ENCODE measurements at places on chromosomes 7 and 10.

DNA sequence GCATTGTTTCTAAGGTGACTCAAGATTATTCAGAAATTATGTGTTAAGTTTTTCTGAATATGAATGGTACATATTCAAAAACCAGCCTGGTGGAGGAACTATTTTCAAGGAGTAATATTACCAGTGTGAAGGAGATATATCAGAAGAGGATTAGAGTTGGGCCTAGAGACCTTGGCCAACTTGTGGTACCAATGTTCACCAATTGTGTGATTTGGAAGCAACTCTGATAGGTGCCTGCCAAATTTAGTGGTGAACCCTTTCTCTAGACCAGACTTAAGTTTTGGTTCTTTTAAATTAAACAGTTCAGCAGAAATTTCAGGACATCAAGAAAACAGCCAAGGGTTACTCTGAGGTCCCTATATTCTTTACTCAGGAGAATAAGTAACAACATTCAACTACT lies 88.6 kb downstream of the RNLS start:
- DNase-seq, result no peak

DNA sequence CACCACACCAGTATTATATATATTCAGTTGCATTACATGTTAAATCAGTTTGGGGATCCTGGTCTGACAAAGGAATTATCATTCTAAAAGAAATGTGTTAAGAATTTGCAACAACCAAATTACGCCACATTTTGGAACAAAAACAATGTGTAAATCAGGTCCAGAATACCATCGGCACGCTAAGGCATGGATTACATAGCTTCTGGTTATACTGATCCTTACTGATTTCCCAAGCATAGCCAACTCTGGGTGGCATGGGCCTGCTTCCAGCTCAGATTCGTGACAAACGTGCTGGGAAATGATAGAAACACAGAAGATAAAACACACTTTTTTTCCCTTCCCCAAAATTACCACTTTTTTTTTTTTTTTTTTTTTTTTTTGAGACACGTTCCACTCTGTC lies 660.0 kb downstream of the SORCS1 start:
- no peak for DNase-seq

DNA sequence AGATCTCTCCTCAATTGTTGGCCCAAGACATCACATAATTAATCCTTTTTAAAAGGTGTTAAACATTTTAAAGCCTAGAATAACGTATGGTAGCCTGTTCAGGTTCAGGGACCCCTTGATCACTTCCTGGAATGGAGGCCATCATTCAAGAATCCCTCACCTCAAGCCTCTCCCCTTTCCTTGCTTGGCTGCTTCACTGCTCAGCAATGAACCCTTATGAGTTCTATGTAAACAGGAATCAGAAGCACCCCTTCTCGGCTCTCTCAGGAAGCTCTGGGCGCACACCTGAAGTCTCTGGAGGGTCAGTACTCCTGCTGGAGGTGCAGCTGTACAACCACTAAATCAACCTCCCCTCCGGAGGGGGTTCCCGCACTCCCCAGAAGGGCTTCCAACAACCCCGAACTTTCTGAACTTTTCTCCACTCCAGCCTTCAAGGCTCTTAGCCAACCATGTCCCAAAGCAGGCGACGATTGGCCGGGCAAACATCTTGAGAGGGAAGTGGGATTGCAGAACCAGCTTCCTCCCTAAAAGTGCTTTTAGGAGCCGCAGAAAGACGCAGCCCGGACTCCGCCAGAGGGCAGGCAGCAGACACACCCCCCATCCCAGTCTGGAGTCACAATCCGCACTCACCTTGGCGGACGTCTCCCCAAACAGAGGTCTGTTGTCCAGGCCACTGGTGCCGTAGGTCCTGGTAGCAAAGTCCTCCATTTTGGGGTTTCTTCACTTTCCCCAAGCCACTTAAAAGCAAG lies 562 bp downstream of the TMEM243 start:
- peak; percentile 43 for DNase-seq

- no peak for DNase-seq
Observed at GRCh38 chr10:99285881-99286280, 43.3 kb upstream of the CNNM1 start.

GRCh38 chr7:64872351-64873154 lies 30.5 kb upstream of the ZNF273 start:
- no peak for DNase-seq

- DNase-seq, result no peak
Observed at GRCh38 chr7:78702770-78703169, 750.7 kb downstream of the MAGI2 start.

DNA sequence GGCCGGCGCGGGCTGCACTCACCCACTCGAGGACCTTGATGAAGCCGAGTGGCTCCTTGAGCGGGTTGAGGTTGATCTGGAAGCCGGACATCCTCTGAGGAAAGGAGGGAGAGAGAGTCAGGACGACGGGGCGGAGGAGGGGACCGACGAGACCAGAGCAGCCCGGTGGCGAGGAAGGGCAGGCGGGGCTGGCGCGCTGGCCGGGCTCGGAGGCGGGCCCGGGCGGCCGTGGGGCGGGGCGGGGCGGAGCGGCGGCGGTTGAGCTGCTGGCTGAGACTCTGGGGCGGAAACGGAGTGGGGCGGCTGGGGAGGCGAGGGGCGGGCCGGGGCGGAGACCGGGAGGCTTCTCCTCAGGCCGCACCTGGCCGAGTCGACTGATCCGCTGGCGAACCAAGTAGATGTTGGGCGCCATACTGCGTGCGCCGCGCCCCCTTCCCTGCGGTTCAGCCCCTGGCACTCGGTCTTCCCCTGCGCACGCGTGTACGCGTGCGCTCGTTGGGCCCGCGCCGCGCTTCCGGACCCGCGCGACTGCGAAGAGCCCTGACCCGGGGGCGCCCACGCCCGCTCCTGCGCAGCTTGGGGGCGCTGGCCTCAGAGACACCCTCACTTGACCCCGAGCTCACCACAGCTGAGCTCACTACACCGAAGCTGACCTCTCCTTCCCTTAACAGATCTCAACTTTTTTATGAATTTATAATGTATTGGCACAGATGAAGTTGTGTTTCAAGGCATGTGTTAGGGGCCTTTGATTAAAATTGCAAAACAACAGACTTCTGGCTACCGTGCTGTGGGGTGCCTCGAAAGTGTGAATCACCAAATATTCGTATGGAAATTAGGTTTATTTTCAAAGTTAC lies at the start of gene SYPL1:
Gene SYPL1 (minus strand): TSS at position 195 of the 854 bp plus-strand sequence. CDS start 104 bp downstream, at position 91.
- peak; percentile 97 for DNase-seq

DNA sequence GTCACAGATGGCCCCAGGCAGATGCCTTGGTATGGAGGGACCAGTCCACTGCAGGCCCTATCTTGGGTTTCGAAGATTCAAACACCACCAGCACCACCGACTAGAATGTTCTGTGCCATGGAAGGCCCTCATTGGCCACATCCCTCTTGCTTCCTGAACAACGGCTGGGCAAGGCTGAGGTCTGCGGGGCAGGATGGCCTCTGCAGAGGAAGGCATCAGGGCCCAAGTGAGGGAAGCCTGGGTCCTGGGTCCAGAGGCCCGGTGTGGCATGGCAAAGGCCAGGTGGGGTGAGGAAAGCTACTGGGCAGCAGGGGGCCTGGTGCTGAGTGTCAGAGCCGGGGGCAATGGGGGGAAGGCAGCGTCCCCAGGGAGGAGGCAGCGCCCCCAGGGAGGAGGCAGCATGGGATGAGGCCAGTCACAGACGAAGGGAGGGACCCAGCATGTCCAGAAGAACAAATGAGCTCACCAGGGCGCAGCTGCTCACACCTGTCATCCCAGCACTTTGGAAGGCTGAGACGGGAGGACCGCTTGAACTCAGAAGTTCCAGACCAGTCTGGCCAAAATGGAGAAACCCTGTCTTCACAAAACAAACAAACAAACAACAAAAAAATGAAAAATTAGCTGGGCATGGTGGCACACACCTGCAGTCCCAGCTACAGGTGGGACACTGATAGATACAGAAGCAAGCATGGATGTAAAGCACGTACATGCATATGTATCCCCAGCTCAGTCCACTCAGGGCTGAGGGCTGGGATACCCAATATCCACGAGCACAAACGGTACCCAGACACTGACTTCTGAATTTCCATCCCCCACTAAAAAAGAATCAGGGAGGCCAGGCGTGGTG lies 64.4 kb downstream of the PROSER2 start:
- DNase-seq, result no peak

- DNase-seq, result peak; percentile 60
Observed at GRCh38 chr7:98211221-98211675, at the start of gene BHLHA15. TSS of gene BHLHA15 (plus strand) at chr7:98211439. CDS start at chr7:98212310, 871 bp downstream.

DNA sequence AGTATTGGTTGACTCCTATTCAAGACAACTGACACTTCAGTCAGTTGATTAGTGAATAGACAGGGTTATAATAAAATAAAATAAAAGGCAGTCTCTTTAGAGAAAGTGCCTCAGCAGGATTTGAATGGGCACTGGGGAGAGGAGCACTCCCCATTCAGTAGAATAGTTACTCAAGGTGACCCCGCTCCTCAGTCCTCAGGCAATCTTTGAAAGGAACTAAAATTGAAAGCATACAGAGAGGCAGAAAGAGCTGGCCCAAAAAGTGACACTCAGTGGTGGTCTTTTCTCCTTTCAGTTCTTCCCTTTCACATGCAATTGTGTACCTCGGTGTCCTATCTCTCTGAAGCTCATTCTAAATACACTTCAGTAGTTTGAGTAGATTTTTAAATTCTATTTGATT lies 47.4 kb upstream of the MACC1 start:
- DNase-seq, result no peak

GRCh38 chr7:12102126-12102525 lies 109.0 kb upstream of the TMEM106B start:
- DNase-seq, result no peak

GRCh38 chr7:135251496-135252391 lies 18.1 kb downstream of the STRA8 start:
- DNase-seq, result no peak

- no peak for DNase-seq
Observed at GRCh38 chr10:124300735-124301134, 118.0 kb downstream of the OAT start.

DNA sequence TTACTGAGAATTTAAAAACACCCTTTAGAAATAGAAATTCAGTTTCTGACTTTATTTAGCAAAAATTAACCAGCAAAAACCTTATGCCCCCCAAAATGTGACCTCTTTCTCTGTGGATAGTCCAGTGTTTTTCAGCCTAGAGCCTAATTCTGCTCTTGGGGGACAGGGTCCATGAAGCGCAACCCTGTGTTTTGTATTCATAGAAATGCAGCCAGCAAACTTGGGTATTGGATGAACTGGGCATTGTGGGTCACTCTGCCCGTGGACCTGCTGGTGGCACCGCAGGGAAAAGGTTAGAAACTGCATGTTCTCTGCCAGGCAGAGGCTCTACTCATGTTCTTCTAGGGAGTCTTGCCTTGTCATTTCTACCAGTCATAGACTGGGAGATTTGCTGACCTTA lies 787.4 kb upstream of the C7orf33 start:
- DNase-seq, result no peak

GRCh38 chr10:75408509-75408875 lies 6.9 kb upstream of the ZNF503 start:
- DNase-seq, result no peak

DNA sequence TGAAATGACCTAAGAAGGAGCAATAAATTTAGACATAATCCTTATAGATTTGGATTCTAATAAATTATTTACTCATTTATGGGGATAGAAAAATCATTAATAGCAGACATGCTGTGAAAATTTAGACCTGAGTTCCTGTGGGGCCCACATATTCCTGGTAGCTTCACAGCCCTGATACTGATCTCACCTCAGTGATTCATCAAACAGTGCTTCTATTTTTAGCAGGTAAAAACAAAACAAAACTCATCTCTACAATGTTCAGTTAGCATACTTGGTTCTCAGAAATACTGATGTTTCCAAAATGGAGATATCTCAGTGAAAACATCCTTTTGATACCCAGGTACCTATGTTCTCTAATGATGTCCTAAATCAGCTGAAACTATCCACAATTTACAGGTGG lies 841.1 kb upstream of the SORCS1 start:
- DNase-seq, result no peak

GRCh38 chr7:26179422-26179821 lies 21.1 kb downstream of the HNRNPA2B1 start:
- DNase-seq, result no peak

DNA sequence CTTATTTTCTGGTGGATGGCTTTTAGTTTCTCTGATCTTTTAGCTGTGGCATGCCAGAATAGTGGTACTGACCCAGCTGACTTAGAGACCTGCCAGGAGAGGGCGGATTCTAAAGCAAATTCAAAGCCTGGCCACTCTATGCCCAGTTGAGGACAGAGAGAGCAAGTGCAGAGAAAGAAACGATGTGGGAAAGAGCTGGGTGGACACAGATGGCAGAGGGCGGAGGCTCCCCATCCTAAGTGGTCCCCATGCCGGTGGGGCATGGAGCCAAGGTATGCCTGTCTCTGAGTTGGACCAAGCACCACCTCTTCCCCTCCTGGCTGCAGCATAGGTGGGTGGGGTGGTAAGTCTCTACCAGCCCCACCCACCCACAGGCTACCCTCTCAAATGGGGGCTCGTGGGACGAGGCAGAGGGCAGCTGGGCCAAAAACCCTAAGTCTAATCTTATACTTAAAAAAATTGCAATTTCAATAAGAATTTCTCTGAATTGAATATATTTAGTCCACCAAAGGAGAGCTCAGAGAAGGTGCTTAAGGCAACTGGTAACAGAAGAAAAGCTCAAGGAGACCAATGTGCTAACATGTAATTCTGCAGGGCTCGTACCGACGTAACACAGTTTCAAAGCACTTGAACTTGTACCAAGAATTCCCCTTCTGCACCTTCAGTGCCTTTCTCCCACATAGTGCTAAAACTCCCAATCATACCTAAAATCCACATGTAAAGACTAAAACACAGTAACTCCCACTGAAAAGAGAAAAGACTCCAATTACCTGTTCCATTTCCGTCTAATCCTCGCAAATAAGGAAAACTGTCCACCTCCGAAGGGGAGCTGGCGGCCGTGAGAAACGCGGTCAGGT lies 85.7 kb upstream of the NMT2 start:
- DNase-seq, result peak; percentile 6

DNA sequence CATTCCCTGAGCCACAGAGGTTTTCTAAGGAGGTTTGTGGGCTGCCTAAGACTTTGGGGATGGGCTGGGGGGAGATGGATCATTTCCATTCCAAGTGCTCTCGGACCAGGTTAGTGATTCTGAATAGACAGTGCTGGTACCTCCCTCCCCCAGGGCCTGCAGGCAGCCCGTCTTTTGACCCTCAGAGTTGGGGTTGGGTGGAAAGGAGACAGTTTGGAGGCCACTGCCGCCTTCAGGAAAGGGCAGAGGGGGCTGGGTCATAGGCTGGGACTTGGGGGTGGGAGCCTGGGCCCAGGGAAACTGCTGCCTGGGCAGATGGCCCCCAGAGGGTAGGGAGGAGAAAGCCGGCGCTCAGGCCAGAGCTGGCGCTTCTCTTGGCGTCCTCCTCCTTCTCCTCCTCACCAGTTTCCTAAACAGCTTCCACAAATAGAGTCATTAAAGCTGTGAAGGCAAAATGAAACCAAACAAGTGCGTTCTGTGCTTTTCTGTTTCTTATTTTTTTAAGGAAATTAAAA lies 4.4 kb downstream of the UNC5B start:
- no peak for DNase-seq

DNA sequence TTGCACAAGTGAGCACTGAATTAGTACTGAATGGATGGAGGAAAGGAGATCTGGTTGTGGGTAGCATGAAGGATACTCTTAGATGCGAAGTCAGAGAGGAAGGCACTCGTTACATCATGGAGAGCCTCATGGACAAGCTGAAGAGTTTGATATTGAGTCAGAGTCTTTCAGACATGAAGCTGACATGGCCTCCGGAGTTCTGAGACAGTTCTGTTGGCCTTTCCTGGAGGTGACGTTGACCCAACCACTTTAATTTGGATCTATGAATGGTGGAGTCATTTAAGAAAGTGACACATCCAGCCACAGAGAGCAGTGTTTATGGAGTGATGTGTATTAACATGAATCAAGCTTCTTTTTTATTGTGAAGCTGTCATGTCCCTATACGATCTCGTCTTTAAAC lies 286.3 kb upstream of the CDC14C start:
- no peak for DNase-seq

Measured in CD4-positive, alpha-beta T cell treated with Interleukin-17A for 4 hours (primary cell).